Uterus (tissue), 4 donors: ENCODE measurements at places on chromosomes 6 and 20. TPM values are rescaled to one million over a fixed set of nuclear protein-coding genes. Genes with fewer than 3 reads are reported as not detected.
A peak's percentile ranks its signal among the peaks of the same experiment; 100 is the strongest.

GRCh38 chr6:146847426-146847825 is 248.7 kb downstream of the ADGB start:
- no peak for DNase-seq

DNA sequence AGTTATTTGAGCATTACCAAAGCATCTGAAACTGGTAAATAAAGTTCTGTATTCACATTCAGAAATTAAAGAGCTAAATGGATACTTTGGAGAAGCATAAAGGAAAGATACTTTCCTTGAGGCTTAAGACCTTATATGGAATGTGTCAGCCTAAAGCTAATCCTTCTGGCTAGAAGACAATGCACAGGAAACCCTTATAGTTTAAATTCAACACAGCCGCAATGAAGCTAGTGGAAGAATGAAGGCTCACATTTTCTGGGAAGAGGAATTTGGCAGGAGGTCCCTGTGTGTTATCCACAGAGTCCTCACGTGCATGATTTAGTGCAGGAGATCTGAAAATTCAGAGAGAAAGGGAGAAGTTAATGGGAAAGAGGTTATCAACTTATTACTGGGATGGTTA is 21.5 kb upstream of the CHD6 start:
- no peak for DNase-seq

DYNLT2 gene
- total RNA-seq = not detected

HTR1B gene
- total RNA-seq = not detected

DNA sequence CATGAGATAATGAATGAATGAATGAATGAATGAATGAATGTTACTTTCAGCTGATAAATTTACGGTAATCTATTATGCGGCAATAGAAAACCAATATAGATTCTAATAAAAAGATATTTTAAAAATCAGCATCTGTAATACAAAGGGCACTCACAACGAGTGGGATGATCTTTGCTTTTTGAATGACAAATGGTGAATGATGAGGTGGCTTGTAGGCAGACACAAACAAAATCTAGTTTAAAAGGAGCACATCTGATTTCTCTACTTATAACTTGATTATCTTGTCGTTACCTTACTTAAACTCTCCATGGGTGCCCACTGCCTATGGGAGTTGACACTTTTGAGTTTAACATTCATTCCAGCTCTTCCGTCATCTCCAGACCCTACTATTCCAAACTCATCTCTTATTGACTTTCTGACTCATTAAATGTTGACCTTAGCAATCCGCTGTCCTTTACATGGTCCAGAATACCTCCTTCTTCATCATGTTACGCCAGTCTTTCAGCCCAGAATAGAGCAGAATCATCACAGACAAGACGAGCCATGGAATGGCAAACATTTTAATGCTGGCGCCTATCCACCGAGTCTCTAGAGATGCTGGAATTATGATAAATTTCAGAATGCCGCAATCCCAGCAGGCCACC is 41.3 kb downstream of the NHLRC1 start:
- no peak for DNase-seq

DNA sequence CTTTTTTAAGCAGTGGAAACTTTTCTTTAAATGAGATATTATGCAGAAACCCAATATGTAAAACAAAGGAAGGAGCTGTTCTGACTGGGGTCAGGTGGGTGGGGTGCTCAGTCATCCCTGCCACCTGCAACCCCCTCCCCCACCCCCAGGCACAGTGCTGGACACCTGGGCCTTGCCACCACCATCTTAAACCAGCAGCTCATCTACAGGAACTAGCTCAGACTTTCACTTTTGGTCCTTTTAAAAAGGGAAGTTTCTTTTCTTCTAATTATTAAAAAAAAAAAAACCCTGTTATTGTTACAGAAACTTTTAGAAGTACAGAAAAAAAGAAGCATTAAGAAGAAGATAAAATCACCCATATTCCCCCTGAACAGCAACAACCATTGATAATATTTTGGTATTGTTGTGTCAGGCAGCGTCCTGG is 37.1 kb downstream of the PPP1R16B start:
- no peak for DNase-seq

DNA sequence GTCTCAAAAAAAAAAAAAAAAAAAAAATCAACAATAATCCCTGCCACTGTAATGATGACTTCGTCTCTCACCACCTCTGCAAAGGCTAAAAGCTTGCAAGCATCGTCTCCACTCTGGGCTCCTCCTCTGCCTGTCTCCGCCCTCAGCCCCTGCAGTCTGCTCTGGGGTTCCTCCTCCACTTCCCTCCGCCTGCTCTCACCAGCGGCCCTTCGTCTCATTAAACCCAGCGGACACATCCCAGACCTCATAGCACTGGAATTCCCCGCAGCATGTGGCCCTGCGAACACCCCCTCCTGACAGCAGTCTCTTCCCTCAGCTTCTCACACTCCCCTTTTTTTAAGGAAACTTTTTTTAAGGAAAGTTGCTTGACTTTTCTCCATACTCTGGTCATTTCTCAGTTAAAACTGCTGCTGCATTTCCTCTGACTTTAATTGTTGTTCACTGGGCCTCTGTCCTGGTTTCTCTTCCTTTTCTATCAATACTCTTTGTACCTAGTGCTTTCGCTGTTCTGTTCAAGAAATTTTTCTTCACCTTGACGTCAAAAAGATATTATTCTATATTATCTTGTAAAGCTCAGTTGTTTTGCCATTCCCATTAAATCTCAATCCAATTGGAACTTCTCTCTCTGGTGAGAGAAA is 70.9 kb upstream of the PLEKHG1 start:
- DNase-seq = peak; percentile 72

GRCh38 chr20:45951925-45952834 is 17.7 kb downstream of the PCIF1 start:
- no peak for DNase-seq

- no peak for DNase-seq
Observed at GRCh38 chr6:33663727-33664449, 42.8 kb downstream of the ITPR3 start.

DNA sequence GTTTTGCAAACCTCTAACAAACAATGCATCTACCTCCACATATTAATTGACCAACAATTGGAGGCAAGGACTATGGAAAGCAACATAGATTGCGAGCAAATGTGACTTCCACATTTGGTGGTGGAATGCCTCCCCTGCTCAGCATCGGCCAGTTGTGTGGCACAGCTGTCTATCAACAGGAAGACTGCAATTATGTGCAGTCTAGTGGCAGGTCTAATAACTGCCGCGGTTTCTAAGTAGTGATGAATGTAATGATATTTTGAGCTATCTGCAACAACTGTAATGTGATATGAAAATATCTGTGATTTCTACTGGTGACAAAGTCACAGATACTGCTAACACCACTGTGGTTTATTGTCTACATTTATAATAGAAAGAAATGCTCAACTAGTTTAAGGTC is 56.8 kb downstream of the NCR2 start:
- DNase-seq = no peak

DNA sequence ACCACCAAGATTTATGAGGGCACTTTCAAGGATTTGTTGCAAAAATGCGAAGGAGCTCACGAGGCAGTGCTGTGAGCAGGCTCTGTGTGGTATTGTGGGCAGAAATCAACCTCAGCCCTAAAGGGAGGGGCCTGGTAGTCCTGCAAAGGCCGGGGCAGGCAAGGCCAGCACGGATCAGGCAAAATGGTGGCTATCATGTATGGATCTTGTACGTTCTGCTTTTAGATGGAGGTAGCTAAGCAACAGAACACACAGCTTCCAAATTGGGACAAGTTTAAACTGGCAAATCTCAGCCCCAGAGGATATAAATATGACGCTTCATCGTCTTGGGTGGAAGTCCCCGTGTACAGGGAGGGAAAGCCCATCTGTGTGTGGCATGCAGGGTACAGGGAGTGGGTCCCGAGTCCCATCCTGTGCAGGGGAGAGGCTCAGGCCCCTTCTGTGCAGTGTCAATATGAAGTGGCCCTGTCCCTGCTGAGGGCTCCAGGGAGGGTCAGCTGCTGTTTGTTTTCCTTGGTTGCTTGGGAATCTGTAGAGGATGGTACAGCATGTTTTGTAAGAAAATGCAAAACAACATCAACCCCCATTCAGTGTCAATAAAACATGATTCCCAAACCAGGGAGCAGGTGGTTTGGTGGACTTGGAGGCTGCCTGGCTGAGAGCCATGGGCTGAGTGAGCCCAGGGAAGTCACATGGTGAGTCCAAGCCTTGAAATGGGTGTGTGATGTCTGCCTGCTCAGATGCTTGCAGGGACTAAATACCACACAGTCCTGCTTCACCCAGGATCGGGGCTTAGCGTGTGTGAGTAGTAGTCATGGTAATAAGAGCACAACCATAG is 113.0 kb downstream of the SYCP2 start:
- DNase-seq = no peak

FBXO5 gene
- total RNA-seq = 27.8 TPM

PRKN gene
- total RNA-seq = 15.8 TPM

GRCh38 chr6:37931066-37931465 is 111.5 kb downstream of the ZFAND3 start:
- DNase-seq = no peak

TNF gene
- not detected for total RNA-seq

BTNL2 gene
- total RNA-seq = not detected

DNA sequence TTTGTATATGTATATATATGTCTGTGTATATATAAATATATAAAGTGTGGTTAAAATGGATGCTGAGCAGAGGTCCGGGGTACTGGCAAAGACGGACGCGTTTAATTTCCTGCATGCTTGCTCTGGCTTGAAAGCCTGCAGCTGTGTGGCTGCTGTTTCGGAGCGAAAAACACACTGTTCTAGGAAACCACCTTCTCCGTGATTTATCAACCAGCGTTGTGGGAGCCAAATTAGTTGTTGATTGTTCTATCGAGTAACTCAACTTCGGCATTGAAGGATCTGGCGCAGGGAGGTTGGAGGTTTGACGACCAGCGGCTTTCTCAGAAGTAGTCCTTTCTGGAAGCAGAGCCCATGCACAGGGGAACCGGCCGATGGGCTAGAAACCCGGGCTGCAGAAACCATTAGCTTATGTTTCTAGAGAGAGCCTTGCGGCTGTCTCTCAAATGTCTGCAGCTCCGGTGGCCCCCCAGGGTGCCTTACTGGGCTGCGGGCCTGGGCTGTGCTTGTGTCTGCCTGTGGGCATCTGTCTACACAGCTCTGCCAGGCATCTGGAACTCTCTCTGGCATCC is 81.8 kb downstream of the EDN3 start:
- no peak for DNase-seq

TCF15 gene
- not detected for total RNA-seq

DNA sequence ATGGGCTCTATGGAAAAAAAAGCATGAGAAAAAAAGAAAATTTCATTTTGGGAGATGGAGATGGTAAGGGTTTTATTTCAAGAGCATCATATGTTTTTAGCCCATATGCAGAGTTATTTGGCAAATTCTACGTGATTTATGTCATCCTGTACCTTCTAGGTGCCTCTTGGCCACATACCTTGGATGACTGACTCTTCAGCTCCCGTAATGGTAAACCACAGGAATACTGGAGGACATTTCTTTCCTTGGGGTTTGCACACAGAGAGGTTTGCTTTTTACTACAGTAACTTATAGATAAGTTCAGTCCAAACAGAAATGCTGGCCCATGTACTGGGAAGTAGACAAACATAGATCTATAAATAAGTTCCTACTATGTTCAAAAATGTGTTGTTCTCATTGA is 132.2 kb downstream of the SH3BGRL2 start:
- DNase-seq = no peak

- no peak for DNase-seq
Observed at GRCh38 chr6:56890066-56890465, 64.8 kb upstream of the BEND6 start.

DNA sequence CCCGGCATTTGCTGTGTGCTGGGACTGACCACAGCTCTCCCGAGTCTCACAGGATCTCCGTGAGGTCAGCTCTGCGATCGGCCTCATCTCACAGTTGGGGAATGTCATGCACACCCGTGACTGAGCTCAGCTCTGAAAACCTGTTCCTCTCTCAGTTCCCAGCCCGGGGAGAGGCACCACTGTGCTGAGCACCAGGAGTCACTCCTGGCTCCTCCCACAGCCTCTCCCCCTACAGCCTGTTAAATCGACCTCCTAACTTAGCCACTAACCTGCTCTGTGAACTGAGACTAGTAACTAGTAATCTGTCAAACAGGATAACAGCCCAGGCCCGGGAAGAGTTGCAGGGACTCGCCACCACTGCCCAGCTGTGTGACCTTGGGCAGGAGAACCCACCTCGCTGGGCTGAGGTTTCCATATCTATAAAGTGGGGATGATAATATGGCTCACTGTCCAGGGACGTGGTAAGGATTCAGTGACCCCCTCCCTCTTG is 20.1 kb upstream of the NOL4L start:
- no peak for DNase-seq

GRCh38 chr20:45919542-45920399 is 7.8 kb upstream of the PLTP start:
- peak; percentile 84 for DNase-seq

DNA sequence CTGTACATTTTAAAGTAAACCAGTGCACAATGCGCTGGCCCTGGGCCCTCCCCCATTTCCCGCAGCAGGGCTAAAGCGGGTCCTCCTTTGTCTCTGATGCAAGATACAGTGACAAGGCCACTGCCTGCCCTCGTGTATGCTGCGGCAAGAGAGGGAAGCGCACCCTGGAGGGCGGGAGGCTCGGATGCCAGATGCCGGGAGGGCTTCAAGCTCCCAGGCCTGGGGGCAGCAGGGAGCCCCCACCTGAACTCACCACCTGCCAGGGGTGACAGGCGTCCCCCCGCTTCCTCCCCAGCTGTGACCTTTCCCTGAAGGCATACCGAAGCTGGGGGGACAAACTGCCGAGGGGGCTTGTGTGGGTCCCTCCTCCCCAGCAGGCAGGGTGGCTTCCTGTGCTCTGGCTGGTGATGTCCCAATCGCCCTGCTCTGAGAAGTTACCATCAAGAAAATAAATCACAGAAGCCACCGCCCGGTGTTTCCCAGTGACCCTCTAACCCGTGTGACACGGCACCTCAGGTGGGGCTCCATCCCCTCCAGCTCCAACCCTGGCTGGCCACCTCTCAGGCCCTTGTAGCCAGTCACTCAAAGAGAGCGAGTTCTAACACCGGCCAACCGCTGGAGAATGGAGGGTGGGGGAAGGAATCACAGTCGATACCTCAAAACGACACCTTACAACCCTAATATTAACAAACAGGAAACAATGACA is 203.3 kb downstream of the PREX1 start:
- DNase-seq = no peak

MOXD1 gene
- total RNA-seq = 260 TPM

DNA sequence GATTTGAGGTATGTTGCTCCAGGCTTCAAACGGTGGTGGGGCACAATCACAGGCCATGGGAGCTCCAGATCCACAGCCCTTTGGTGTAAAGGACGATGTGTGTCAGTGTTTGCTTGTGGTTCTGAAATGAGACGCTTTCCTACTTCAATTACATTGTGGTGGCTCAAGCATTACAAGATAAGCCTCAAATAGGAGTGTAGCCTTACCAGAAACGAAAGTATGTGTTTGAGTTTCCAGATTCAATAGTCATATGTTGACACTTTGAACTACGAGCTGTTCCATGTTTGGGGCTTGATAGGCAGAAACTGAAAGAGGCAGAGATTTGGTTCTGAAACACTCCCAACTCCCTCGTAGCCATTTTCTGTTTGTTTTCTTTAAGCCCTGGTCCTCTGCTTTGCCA is 187.1 kb downstream of the MYLK4 start:
- no peak for DNase-seq

GRCh38 chr6:152828431-152828830 is 77.8 kb downstream of the VIP start:
- DNase-seq = no peak

GRCh38 chr6:74518035-74518434 is 687.8 kb downstream of the COL12A1 start:
- no peak for DNase-seq
